Activated T-cell treated with anti-CD3 and anti-CD28 coated beads, Interleukin-2, amount 50 U/mL, for 4 hours (primary cell): ENCODE measurements at places on chromosomes 5 and 9. TPM values are rescaled to one million over a fixed set of nuclear protein-coding genes. Genes with fewer than 3 reads are reported as not detected.

TNC gene
- 1.3 TPM for total RNA-seq

SLC6A3 gene
- total RNA-seq, result not detected

WDR36 gene
- total RNA-seq, result 92.1 TPM

STKLD1 gene
- not detected for total RNA-seq

FAM221B gene
- total RNA-seq, result not detected

DELE1 gene
- 40.3 TPM for total RNA-seq

IL4 gene
- 45.9 TPM for total RNA-seq

UQCRQ gene
- 490 TPM for total RNA-seq

ASPN gene
- total RNA-seq, result not detected

FOXD4L3 gene
- total RNA-seq, result not detected

NACC2 gene
- 6.2 TPM for total RNA-seq

DNA sequence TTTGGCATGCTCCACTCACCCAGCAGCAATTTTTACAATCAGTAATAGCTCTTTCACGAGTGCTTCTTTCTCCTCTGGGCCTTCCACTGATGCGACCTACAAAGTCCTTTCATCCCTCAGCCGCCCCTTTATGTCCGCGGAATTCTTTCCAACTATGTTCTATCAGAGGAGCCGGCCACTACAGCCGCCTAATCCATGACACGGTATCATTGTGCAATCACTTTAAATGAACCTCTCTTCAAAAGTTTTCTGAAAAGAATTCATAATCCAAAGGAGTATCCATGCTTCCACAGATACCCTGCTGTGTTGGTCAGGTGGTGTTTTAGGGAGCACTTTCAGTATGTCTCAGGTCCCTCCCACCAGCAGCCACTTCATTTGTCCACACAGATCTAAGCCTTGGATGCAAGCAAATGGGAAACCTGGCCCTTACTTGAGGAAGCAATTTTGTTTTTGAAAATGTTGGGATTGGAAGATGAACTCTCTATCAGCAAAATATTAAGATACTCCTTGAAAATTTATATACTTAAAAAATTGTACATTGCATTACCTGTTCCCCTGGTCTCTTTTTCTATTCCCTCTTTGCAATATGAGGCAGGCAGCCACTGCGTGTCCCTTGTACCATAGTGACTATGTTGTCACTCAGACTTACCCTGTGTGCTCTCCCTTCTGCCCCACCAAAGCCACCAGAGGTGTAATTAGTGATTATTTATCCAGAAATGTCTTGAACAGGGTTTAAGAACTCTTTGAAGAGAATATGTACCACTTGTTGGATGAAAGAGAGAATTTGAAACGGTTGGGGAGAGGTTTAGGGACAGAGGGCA is 12.9 kb upstream of the MEF2C start:
- no peak for DNase-seq

GRCh38 chr5:118407958-118408357 is 580.4 kb downstream of the DTWD2 start:
- DNase-seq, result no peak

DNA sequence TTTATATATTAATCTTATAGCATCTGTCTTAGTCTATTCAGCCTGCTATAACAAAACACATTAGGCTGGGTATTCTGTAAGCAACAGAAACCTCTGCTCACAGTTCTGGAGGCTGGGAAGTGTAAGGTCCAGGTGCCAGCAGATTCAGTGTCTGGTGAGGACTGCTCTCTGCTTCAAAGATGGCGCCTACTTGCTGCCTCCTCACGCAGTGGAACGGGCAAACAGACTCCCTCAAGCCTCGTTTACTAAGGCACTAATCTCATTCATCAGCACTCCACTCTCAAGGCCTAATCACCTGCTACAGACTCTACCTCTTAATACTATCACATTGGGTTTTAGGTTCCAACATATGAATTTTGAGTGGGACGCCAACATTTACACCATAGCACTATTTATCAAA is 5.2 kb upstream of the TBC1D2 start:
- DNase-seq, result no peak

GRCh38 chr9:109319626-109320241 is 1.1 kb downstream of the EPB41L4B start:
- no peak for DNase-seq

DNA sequence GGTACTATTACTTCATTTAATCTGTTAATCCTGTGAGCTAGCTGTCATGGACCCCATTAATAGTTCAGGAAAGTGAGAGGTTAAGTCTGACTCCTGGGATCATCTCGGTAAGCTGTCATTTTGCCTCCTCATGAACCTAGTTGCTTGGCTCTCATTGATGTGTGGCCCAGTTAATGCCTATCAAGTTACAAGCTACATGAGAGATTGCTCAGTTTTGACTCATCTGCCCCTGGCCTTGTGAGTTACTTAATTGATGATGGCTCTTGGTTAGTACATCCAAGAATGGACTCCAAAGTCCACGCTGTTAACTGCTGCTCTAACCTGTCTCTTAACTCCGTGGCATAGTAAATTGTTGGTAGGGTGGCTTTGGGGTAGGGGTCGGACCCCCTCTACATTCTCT is 23.9 kb downstream of the LARP1 start:
- no peak for DNase-seq

DNA sequence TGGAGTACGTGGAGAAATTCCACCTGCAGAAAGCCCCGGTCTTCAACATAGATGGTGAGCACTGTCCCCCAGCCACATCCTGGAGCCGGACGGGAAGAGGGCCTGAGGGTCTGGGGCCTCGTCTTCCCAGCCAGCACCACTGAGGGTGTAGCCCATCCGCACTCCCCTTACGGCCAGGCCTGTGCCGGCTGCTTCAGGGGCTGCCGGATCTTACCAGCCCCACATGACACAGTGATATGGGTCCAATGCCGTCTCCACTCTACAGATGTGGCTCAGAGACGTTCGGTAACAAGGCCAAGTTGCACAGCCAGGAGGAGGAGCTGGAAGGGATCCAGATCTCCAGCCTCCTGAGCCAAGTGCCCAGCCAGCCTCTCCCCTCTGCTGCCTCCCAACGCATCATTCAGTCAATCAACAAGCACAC is 21.3 kb downstream of the GLT6D1 start:
- DNase-seq, result no peak

DNA sequence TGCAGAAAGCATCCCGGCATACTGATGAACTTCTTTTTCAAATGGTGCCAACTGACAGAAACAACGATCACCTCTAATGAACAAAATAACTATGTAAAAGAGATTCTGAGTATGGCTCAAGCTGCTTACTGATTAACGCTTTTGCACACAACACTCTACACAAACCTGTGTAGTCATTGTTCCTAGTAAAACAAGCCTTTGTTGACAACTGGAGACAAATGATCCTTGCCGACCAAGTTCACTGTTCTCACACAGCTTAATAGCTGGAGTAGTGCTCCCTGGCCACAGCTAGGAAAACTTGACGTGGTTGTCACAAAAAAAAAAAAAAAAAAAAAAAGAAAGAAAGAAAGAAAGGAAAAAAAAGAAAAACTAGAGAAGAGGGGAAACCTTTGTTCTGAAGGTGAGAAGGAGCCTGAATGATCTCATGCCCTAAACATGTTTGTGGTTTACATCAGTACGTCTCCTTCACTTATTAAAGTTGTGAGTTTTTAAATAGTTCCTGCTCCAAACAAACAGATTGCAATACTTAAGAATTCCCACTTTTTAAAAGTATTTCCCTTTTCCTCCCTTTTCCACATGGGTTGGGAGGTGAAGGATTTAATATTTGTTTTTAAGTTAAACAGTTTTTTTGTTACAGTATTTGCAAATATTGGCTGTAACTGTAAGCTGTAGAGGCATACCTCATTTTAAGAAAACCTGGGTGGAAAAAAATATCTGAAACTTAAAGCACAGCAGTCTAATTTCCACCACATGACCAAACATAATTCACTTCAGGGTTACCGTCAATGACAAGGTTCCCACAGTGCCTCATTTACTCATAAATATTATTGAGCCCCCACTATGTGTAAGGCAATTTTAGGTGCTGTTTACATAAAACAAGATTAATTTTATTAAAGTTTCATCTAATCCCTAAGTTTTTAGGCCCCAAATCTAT is 63.7 kb downstream of the GLIS3 start:
- no peak for DNase-seq

DNA sequence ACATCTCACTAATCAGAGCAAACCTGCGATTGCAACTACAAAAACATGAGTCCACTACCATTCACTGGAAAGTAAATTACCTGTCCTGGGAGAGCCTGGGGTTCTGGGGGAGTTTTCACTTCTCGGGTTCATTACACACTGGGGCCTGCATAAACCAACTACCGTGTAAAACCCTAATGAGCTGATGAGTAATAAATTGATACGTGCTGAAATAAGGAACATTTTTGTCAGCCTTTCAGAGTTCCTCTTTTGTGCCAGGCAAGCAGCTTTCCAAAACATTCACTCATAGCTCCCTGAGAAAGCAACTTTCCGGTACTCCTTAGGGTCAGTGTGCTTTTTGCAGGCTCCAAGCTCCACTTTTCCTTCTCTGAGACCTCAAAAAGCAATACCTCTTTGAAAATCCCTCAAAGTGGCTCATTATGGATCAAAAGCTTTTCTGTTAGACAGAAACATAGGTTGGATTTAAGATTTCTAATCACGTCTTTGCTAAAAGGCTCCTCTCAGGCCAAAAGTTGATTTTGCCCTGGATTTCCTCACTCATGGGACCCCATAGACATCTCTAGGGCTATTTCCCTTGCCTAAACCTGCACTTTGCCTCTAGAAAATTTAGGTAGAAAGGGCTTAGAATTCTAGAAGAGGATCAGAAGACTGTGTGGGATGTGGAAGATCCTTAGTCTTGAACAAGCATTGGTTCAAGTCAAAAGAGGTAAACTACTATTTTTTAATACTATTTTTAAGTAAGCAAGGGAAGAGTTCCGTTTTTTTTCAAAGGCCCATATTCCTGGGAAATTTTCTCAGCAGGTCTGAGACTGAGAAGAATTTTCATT is 74.8 kb downstream of the ST8SIA4 start:
- DNase-seq, result no peak

DNA sequence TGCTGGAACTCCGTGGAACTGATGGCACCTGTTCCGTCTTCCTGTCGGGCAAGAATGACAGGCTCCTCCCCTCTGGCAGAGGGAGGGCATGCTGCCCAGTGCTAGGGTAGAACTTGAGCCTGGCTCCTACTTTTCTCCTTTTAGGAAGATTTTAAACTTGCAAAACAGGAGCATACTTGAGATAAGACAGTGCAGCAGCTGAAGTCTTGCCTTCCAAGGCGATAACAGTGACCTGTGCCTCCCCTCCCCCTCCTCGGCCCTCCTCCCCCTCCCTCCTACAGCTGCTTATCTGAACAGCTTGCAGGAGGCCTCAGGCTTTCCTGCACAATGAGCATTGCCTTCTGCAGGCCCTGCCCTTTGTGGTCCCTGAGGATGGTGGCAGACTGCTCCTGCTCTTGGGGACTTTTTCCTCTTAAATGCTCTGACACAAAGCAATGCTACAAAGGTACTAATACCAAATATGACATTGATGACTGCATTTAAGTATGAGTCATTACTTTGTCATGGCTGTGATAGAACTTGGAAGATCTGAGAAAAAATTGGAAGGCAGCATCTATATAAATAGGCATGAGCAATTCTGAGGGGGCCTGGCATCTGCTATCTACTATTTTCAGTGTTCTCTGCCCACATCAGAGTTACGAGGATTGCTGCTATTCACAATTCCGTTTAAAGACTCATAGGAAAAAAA is 2.0 kb downstream of the GADD45G start:
- no peak for DNase-seq

DNA sequence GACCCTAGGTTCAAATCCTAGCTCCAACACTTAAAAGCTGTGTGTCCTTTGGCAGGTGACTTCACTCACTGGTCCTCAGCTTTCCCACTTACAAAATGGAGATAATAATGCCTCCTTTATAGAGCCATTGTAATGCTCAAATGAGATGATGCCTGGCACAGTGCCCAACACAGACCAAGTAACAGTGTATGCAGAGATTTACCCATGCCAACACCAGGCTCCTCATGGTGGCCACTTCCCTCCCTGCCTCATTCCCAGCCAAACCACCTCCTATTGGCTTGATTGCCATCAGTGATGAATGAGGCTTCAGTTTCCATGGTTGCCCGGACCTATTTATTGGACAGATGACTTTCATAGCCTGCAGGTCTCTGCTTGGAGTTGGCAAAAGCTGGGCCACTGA is 469.4 kb downstream of the CDK5RAP2 start:
- no peak for DNase-seq

DNA sequence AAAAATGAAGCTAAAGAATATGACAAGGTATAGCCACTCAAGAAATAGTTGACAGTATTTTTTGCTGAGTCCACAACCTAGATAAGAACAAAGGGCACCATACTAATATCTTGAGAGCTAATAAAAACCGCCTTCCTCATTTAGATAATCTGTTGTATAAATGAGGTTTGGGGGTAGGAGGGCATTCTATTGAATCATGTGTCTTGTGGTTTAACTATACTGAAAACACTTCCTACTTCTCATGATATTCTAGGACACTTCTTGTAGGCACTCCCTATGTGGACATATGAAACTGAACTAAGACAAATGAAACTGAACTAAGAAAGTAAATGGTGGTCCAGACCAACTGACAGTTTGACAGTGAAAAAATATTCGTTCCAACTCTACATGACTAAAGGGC is 1268.5 kb upstream of the C9orf72 start:
- DNase-seq, result no peak

DNA sequence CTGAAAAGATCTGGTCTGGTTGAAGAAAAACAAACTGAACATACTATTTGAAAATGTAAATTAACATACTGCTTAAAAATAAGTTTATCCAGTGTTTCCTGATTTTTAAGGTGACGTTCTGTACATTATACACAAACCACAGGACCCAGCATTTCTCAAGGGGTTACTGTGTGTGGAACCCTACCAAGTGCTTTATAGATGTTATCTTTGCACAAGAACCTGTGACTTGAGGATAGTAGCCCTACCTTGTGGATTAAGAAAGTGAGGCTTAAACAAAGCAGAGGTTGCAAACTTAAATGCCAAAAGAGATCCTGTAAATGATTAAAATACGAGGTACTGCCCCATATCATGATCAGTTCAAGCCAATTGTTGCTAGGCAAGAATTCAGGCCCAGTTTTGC is 4.7 kb downstream of the KLF9 start:
- DNase-seq, result no peak

- no peak for DNase-seq
Observed at GRCh38 chr5:6556089-6556801, 76.6 kb downstream of the NSUN2 start.

GRCh38 chr5:129120158-129120581 is 25.6 kb downstream of the ISOC1 start:
- DNase-seq, result no peak

GRCh38 chr9:93668261-93668871 is 92.0 kb downstream of the PHF2 start:
- DNase-seq, result peak; percentile 1

DNA sequence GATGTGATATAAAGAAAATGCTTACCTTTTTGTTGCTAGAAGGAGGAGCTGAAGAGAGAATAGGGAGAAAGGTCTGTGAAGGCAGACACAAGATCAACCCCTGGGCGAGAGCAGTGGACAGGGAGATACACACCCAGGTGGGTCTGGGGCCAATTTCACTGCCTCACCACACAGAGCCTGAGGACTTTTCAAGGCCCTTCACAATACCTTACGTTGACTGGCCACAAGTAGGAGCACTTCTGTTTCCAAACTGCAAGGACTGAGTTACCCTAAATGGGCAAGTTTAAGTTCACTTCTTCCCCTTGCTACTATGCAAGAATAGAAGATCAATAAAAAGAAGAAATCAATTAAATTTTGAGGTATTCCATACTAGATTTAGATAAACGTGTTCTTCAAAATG is 174.5 kb upstream of the SLC12A2 start:
- no peak for DNase-seq

- DNase-seq, result no peak
Observed at GRCh38 chr9:124006448-124007361, 4.9 kb upstream of the LHX2 start.

- DNase-seq, result no peak
Observed at GRCh38 chr9:114448706-114449105, 56.6 kb downstream of the WHRN start.

GRCh38 chr9:18474783-18475182 is 830 bp downstream of the ADAMTSL1 start:
- no peak for DNase-seq
